CD8-positive, alpha-beta memory T cell (primary cell): ENCODE measurements at places on chromosomes 13 and 19. TPM values are rescaled to one million over a fixed set of nuclear protein-coding genes. Genes with fewer than 3 reads are reported as not detected.

GRCh38 chr13:41645331-41645730 is 188.0 kb downstream of the RGCC start:
- H3K27ac ChIP-seq, result no peak overlapping the region
- no peak overlapping the region for H3K4me3 ChIP-seq
- no peaks in the 10 kb centered on the region for H3K4me1 ChIP-seq
- no peak for DNase-seq

DNA sequence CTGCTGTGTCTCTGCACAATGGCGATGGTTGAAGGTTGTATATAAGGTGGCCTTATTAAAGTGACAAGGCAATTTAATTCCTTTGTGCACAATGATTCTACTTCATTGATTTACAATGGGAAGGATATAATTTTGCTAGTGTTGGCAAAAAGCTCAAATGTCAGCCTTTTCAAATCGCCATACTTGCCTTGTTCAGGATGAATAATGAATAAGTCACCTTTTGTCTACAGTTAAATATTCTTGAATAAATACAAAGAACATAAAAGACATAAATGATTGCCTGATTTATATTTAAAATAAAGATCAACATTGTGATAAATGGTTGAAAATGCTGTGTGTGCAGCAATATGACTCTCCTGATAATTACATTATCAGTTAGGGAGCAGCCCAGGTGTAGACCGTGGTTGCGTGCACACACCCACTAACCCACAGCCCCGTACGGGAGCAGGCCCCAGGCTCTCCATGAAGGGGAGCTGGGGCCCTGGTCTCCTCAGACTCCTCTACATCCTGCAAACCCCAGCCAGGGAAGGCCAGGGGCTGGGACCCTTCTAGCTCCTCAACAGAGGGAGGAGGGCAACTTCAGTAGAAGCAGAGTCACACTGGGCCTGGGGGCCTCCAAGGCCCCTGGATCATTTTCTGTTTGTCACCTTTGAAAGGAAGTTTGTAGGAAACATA is 64.9 kb downstream of the TEX29 start:
- DNase-seq, result no peak
- H3K27ac ChIP-seq, result no peak overlapping the region
- no peaks in the 10 kb centered on the region for H3K27me3 ChIP-seq
- H3K4me3 ChIP-seq, result peak overlapping the region; percentile 6
- peaks cover 38% of the 10 kb centered on the region for H3K4me1 ChIP-seq
- no peaks in the 10 kb centered on the region for H3K36me3 ChIP-seq

DNA sequence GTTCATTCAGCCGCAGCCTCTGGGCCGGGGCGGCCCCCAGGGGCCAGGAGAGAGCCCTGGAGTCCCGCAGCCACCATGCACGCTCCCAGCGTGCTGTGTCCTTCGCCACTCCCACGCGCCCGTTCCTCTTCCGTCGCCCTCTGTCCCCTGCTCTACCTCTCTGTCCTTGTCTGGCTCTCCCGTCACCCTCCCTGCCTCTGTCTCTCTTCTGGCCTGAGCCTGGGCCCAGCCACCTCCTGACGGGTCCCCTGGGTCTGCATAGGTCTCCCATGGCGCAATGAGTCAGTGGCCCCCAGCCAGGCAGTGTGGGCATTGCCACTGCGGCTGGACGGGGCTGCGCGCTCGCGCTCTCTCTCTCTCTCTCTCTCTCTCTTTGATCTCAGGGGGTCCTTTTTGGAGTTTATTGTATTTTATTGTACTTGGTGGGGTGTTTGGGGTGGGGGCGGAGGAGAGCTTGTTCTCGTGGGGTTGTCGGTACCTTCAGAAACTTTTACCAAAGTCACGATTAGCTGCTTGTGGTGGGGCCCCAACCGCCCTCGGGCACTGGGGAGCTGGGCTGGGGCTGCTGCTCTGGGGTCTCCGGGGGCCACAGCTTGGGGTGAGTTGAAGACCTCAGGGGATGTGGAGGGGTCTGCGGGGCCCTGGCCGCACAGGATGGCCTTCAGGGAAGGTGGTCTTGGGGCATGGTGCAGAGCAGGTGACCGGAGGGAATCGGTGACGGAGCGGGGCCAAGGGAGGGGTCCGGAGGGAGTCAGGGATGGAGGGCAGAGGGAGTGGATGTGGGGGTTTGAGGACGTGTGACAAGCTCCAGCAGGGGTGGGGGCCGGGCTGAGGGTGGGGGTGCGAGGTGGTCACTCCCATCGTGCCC is 1.7 kb upstream of the TGFBR3L start:
- H3K4me3 ChIP-seq, result no peak overlapping the region
- no peak for DNase-seq

DNA sequence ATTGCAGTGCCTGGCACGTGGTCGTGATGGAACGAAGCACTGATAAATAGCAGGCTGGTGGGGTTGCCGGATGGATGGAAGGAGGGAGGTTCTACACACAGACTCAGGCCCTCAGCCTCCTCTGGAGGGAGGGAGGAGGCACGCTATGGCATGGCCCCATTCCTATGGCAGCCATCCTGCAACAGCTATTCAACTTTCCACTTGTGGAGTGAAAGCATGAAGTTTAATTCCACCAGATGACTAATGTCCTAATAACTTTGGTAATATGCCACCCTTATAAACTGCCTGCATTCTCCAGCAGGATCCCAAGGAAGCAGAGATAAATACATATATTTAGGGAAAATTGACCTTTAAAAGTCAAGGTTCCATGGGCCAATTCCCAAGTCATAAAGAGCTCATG is 92.4 kb downstream of the KL start:
- no peaks in the 10 kb centered on the region for H3K4me1 ChIP-seq
- H3K27me3 ChIP-seq, result no peaks in the 10 kb centered on the region
- no peaks in the 10 kb centered on the region for H3K36me3 ChIP-seq
- DNase-seq, result no peak
- no peak overlapping the region for H3K27ac ChIP-seq

- no peaks in the 10 kb centered on the region for H3K4me1 ChIP-seq
- no peak overlapping the region for H3K27ac ChIP-seq
- no peaks in the 10 kb centered on the region for H3K27me3 ChIP-seq
Measured at GRCh38 chr13:67306742-67307141, 76.6 kb upstream of the PCDH9 start.

GRCh38 chr19:56405062-56405461 is 930 bp downstream of the ZNF583 start:
- H3K4me1 ChIP-seq, result peaks cover 20% of the 10 kb centered on the region
- no peak for DNase-seq
- H3K36me3 ChIP-seq, result peaks cover 26% of the 10 kb centered on the region
- peak overlapping the region; percentile 83 for H3K4me3 ChIP-seq
- no peak overlapping the region for H3K27ac ChIP-seq

DNA sequence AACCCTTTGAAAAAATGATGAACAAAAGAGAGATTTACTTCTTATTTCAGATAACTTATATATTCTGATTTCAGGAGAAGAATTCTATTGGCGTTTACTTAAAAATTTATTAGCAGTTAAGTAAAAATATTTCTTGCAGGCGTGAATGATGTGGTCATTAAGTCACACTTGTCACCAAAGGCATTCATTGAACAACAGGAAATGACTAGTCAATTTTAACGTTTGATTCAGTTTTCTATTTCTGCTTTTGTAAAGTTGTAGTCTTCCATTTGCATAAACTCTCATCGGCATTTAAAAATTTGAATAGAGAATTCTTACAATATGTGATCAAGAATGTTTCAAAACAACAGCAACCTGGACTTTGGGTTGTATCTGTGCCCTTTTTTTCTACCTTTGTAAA is 83.4 kb downstream of the GPR12 start:
- no peaks in the 10 kb centered on the region for H3K27me3 ChIP-seq
- no peaks in the 10 kb centered on the region for H3K36me3 ChIP-seq
- no peak overlapping the region for H3K27ac ChIP-seq
- no peak for DNase-seq
- H3K4me1 ChIP-seq, result no peaks in the 10 kb centered on the region
- H3K4me3 ChIP-seq, result no peak overlapping the region

The SCN1B gene
- 1.9 TPM for total RNA-seq

The AKAP8L gene
- total RNA-seq, result 74.9 TPM

- no peak for DNase-seq
- H3K36me3 ChIP-seq, result no peaks in the 10 kb centered on the region
- no peaks in the 10 kb centered on the region for H3K27me3 ChIP-seq
- peak overlapping the region; percentile 88 for H3K27ac ChIP-seq
Measured at GRCh38 chr19:32407004-32407992, 1.7 kb downstream of the DPY19L3 start.

- H3K27me3 ChIP-seq, result no peaks in the 10 kb centered on the region
- H3K36me3 ChIP-seq, result no peaks in the 10 kb centered on the region
- H3K4me3 ChIP-seq, result no peak overlapping the region
- no peak for DNase-seq
Measured at GRCh38 chr13:39494006-39494405, 109.0 kb downstream of the LHFPL6 start.

GRCh38 chr13:42038661-42039456 is 9.6 kb upstream of the DGKH start:
- no peak overlapping the region for H3K27ac ChIP-seq
- peaks cover 12% of the 10 kb centered on the region for H3K4me1 ChIP-seq
- no peak overlapping the region for H3K4me3 ChIP-seq
- no peaks in the 10 kb centered on the region for H3K27me3 ChIP-seq
- no peak for DNase-seq

DNA sequence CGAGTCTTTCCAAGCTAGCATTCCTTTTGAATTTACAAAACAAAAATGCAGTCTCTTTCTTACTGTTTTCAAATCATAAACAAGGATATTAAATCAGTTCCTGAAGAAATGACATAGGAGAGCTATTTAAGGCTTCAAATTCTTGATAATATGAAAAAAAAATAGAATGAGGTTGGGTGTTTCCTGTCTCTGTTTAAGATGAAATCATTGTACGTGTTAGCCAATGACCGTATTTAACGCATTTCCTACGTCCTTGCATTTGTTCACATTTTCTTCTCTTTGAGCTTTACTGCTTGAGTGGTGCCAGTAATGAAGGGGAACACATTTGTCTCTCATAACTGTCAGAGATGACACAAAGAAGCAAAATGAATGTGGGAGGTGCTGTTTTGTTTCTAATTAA is 821.3 kb downstream of the DIAPH3 start:
- no peak overlapping the region for H3K27ac ChIP-seq
- H3K4me3 ChIP-seq, result no peak overlapping the region
- no peaks in the 10 kb centered on the region for H3K27me3 ChIP-seq
- DNase-seq, result no peak
- H3K4me1 ChIP-seq, result no peaks in the 10 kb centered on the region

DNA sequence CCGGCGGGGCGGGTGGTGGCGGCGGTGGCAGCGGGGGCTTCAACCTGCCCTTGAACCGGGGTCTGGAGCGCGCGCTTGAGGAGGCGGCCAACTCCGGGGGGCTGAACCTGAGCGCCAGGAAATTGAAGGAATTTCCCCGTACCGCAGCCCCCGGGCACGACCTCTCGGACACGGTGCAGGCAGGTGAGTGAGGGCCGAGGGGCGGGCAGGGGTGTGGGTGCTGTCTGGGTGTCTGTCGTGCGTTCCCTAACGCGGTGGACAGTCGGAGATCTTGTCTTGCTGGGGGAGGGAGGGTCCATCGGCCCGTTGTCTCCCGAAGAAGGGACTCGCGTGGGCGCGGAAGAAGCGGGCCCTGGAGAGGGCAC is 533 bp downstream of the LRCH1 start:
- H3K4me3 ChIP-seq, result peak overlapping the region; percentile 81
- H3K4me1 ChIP-seq, result peaks cover 34% of the 10 kb centered on the region
- no peaks in the 10 kb centered on the region for H3K36me3 ChIP-seq
- no peak for DNase-seq

The POU4F1 gene
- 0.09 TPM for total RNA-seq

The SHKBP1 gene
- 104 TPM for total RNA-seq

The ZNF682 gene
- total RNA-seq, result 10.3 TPM

The MEF2B gene
- 2.0 TPM for total RNA-seq

- no peaks in the 10 kb centered on the region for H3K27me3 ChIP-seq
- no peaks in the 10 kb centered on the region for H3K36me3 ChIP-seq
- no peak overlapping the region for H3K4me3 ChIP-seq
- no peak overlapping the region for H3K27ac ChIP-seq
Measured at GRCh38 chr19:27654266-27654990, 1558.5 kb downstream of the UQCRFS1 start.

The SPTBN4 gene
- 1.2 TPM for total RNA-seq

The SIGLECL1 gene
- not detected for total RNA-seq
